Stimulated activated CD8-positive, alpha-beta memory T cell treated with anti-CD3 and anti-CD28 coated beads, Interleukin-7, amount 100 ng/mL, for 24 hours (primary cell): ENCODE measurements at places on chromosomes 13 and 19.

GRCh38 chr13:91468301-91468700 lies 69.9 kb downstream of the GPC5 start:
- DNase-seq = no peak

DNA sequence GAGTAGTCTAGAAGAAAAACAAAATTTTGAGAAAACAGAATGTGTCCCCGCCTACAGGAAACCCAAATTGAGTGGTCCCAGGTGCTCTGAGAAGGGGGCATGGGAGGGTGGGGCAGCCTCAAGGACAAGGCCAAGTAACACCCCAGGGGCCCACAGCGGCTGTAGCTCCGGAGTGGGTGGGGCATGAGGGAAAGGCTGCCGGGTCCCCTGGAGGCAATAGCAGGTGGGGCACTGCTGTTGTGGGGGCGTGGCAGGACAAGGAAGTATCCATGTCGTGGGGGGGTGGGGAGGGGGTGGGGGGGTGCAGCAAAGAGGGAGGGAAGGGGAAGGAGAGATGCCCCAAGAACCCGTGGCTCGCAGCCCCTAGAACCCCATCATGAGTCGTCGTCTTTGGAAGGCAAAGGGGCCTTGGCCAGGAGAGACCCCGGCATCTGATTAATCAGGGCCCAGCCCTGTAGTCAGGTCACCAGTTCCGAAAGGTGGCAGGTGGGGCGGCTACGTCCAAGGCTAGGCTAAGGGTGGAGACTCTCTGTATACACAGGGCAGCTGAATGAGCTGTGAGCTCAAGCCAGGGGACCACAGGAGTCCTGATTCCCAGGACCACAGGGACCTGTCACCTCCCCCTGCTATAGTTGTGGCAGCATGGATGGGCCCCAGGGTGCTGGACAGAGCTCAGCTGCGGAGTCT lies 7.5 kb upstream of the ISYNA1 start:
- DNase-seq = no peak

- DNase-seq = no peak
These were observed 87.8 kb downstream of the KLF12 start for GRCh38 chr13:74046431-74046830.

- no peak for DNase-seq
These were observed 12.8 kb downstream of the SCGB2B2 start for GRCh38 chr19:34664168-34664567.

DNA sequence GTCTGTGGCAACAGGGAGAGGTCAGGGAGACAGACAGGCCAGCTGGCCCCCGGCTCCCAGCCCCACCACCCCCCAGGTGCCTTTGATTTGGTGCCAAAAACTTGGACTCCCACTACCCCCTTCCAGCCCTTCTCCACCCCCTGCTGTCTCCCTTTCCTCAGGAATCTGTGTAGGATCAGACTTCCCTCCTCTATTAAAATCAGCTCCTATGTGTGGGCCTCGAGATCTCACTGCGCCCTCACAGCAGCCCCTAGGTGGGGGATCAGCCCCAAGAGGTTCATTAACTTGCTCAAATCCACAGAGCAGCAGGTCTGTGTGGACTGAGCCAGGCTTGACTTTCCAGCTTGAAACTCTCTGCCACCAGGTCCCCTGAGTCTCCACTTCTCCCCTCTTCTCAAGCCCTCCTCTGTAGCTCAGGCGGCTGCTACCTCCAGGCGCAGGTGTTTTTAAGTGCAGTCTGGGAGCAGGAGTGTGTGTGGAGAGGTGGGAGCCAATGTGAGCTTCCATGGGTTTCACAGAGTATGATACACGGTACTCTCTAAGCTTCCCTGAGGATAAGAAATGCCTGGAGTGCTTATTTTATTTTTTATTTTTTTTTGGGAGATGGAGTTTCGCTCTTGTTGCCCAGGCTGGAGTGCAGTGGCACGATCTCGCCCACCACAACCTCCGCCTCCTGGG lies 1.7 kb downstream of the GAPDHS start:
- no peak for DNase-seq

DNA sequence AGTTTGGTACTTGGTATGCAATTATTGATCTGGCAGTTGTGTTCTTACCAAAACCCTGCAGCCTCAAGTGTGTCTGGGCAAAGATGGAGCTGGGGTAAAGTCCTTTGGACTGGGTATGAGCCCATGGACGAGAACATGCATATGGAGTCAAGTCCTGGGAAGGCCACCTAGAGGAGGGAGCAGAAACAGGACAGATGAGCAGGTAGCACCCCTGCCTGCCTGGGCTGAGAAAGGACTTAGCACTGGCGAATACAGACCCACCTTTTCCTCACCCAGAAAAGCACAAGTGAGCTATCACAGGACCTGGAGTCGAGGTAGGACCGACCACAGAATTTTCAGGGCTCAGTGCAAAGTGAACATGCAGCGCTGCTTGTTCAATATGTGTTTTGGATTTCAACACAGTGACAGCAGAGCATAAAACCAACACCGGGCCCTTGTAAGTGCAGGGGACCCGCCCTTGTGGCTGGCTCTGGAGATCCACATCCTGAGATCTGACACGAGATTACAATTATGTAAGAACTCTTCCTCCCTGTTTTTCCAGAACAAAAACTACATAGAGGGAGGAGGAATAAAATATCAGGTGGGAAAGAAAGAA lies 25.9 kb downstream of the IGFL2 start:
- DNase-seq = no peak

DNA sequence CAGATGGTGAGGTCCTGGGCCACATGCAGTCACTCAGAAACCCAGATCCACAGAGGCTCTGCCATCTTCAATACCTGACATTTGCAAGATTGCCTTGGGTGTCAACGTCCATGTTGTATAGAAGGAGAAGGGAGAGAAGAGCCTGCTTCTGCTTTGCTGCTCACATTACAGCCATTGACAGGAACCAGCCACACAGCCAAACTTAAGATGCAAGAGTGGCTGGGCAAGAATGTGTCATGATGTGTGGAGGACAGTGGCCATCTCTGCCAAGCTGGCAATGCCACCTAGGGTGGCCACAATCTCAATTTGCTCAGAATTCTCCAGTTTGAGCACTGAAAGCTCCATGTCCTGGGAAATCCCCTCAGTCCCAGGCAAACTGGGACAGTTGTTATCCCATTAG lies 25.9 kb upstream of the SERPINE3 start:
- no peak for DNase-seq

- DNase-seq = no peak
These were observed 207.3 kb downstream of the DLEU7 start for GRCh38 chr13:50636007-50636704.

DNA sequence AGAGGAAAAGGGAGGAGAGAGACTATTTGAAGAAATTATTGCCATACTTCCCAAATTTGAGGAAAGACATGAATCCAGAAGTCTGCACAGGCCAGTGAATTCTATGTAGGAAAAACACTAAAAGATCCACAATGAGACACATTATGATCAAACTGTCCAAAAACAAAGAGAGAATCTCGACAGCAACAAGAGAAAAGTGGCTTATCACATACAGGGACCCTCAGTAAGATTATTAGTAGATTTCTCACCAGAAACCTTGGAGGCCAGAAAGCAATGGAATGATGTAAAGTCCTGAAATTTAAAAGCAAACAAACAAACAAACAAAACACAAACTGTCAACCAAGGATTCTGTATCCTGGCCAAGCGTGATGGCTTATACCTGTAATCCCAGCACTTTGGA lies 55.7 kb upstream of the IL17D start:
- no peak for DNase-seq

DNA sequence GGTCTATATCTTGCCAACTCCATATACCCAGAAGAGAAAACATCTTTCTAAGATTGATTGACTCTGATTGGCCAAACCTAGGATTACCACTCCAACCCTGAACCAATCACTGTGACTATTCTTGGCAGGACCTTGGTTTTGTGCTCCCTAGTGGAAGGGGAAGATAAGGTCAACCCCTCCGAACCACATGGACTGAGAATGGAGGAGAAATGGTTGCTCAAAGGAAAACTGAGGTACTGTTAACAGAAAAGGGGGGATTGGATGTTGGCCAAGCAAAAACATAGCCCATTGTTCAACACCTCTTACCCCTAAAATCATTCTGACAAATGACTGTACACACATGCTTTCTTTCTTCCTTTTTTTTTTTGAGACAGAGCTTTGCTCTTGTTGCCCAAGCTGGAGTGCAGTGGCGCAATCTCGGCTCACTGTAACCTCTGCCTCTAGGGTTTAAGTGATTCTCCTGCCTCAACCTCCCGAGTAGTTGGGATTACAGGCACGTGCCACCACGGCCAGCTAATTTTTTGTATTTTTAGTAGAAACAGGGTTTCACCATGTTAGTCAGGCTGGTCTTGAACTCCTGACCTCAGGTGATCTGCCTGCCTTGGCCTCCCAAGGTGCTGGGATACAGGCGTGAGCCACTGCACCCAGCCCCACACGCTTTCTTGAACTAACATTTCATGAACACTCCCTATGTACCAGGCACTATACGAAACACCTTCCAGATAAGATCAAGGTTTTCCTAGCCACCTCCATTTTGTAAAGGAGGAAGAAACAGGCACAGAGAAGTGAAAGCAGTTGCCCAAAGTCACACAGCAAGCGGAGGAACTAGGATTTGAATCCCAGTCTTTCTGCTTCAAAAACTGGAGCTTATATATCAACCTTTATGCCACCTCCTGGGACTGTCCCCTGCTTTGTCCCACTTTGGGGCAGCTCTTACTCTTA lies 6.5 kb downstream of the MEIOSIN start:
- no peak for DNase-seq
